ENCODE measurements at places on chromosomes 12 and 14.

DNA sequence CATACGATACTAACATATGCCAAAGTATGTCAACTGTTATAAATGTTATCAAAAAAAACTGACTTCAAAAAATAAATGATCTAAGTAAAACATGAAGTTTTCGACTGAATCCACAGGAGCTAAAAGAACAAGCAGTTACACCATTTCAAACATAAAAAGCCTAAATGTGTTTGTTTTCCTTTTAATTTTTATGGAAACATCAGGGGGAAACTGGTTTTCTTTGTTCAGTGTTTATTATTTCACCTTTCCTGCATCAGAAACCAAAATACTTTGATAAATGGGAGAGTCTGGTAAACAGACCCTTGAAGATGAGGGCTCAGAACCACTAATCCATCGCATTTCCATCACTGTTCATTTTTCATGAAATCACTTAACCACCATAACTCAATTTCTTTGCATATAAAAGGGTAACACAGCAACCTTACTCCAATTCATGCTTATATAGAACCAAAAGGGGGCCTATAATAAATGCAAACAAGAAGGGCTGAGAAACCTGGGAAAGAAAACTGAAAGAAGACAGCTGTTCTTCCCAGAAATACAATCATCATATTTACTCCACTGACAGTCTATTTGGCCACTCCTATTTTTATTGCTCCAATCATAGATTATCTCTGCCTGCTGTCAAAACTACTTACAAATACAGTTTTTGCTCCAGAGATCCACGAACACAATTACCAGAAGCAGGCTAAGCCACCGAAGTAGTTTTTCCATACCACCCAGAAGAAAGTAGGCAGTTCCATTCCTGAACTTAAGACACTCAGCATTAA lies 17.0 kb downstream of the FGD6 start:
- DNase-seq, result no peak

- DNase-seq, result no peak
These were observed 51.2 kb downstream of the DNAH10 start for GRCh38 chr12:123813349-123813748.

GRCh38 chr14:56261046-56261445 lies 142.8 kb downstream of the PELI2 start:
- no peak for DNase-seq

DNA sequence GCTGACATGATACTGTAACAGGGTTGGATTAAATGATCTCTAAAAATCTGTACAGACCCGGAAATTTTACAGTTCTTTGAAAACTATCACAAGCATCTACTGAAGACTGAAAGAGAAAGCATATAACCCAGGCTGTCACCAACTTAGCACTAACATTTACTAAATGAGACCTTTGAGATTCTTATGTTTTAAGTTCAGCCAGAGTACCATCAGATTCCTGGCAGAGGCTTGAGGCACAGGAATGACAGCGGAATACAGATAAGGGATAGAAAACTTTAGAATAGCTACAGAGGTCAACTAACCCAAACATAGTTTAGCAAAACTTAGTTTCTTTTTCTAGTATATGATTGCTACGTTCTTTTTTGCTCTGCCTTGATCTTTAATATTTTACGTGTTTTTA lies 91.6 kb upstream of the FERMT2 start:
- DNase-seq, result no peak

DNA sequence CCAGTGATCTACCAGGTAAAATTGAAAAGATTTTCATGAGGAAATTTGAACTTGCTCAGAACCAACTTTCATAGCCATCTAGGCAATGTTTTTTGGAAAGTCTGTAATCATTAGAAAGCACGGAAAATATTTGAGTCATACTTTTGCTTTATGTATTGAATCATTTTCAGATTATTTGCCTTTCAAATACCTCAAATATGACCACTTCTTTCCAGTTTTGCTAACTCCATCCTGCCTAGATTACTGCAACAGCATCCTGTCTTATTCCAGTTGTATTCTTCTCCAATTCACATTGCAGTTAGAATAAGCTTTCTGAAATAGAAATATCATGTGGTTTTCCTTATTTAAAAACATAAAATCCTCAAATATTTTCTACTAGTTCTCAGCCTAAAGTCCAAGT lies 239.8 kb upstream of the FAR2 start:
- no peak for DNase-seq

- DNase-seq, result no peak
These were observed 166.0 kb upstream of the VASH1 start for GRCh38 chr14:76595266-76595665.

DNA sequence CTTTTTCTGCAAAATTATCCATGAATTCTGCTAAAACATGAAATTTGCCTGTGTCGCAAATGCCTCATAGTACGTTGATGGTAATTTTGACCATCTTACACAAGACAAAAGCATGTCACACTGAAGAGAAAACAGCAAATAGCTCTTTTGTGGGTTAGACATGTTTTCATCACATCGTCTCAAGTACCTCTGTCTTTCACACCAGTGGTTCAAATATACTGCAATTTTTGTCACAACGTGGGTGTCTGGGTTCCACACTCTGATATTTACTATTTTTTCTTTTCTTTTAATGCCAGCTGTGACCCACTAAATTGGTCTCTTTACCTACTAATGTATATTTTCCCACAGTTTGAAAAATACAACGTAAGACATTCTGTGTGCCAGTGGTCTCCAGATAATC lies 10.4 kb downstream of the KLRB1 start:
- DNase-seq, result no peak

- DNase-seq, result no peak
These were observed 248.5 kb downstream of the GLT1D1 start for GRCh38 chr12:129101816-129102215.

- DNase-seq, result no peak
These were observed 155.5 kb downstream of the ANO2 start for GRCh38 chr12:5789469-5789968.

DNA sequence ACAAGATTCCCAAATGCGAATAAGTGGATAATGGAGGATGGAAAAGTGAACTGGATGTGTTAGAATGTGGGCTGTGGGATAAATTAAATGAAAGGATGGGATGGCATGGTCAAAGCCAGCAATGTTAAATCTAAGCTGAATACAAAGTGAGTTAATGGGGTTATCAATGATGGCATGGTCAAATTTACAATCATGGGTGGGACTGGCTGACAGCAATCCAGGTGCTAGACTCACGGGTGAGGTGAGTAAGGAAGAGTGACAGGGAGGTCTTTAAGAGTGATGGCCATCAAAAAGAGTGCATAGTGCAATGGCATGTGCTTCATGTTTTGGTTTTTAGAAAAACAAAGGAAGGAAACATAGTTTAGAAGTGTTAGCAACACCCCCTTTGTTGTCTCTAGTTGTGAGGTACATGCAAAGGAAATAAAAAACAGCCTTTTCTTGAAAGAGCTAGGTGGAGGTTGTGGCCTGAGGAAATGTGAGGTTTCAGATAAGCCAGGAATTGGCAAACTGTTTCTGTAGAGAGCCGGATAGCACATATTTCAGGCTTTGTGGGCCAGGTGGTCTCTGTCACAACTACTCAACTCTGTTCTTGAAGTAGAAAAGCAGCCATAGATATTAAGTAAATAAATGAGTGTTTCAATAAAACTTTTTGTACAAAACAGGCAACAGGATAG lies 328.7 kb downstream of the RPL10L start:
- DNase-seq, result peak; percentile 95

GRCh38 chr12:21788089-21788983 lies 13.8 kb upstream of the KCNJ8 start:
- no peak for DNase-seq

GRCh38 chr12:26748741-26749431 lies 84.1 kb downstream of the ITPR2 start:
- DNase-seq, result peak; percentile 69

All from common myeloid progenitor, CD34-positive (primary cell).